Activated T-cell treated with anti-CD3 and anti-CD28 coated beads, Interleukin-2, amount 50 U/mL, for 48 hours (primary cell): ENCODE measurements at places on chromosomes 2 and 18.

DNA sequence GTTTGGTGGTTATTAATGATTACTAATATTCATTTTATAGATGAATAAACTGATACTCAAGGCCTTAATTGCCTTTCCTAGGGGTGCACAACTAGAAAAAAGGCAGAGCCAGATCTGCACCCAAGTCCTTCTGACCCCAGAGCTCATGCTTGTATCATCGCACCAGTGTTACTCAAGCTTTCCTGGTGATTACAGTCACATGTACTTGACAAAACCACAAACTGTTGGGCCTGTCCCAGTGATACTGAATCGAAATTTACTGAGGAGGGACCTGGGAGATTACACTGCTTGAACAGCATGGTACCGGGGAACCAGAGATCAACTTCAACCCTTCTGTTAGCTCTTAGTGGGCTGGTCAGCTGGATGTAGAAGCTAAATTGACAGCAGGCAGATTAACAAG is 33.7 kb downstream of the FASTKD2 start:
- no peak for DNase-seq

- no peak for DNase-seq
These were observed 142.3 kb downstream of the PIGN start for GRCh38 chr18:62044490-62045000.

DNA sequence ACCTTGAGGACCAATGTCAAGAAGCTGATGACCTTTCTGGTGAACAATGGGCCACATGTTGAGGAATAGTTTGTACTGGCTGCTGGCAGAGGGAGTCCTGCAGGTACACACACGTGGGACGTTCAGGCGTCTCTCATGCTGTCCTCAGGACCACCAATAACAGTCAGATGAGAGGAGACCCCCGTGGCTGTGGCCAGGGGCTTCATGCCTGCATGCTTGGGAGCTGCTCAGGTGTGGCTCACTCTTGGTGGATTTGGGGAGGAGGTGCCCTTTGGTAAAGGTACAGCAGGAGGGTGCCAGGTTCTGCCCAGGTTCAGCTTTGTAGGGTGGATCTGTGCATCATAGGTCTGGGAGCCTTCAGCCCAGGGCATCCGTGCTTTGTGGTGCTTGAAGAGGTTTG is 62.9 kb upstream of the PXDN start:
- no peak for DNase-seq

DNA sequence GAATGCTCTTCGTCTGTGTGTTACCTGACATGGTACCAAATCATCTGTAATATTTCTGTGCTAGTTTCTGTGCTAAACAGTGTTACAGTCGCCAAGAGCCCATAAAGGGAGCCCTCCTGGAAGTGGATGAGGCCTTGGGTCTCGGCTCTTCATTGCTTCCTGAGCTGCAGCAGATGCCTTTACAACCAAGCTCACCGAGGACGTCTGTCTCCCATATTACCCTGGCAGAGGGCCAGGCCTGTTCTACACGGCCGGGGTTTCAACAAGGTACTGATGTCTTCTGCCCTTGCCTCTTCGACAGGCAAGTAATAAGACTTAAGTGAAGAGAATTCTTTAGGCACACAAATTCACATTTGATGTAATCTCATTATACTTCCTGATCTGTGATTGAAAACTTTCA is 16.8 kb downstream of the RPL31 start:
- DNase-seq = no peak

DNA sequence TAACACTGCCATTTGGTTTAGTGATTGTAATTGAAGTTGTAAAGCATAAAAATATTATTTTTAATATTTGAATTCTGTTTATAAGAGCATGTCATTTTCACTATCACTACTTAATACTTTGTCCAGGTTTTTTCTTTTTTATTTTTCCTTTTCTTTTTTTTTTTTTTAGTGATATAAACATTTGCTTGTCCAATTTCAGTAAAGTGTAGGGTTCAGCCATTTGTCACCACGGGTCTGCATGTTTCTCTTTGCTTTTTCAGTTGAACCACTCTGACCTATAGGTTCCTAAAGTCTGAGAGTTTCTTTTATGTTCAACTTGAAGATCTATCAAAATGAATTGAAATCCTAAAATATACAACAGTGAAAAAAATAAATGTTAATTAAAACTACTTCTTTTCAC is 48.5 kb upstream of the SPAG16 start:
- DNase-seq = no peak

DNA sequence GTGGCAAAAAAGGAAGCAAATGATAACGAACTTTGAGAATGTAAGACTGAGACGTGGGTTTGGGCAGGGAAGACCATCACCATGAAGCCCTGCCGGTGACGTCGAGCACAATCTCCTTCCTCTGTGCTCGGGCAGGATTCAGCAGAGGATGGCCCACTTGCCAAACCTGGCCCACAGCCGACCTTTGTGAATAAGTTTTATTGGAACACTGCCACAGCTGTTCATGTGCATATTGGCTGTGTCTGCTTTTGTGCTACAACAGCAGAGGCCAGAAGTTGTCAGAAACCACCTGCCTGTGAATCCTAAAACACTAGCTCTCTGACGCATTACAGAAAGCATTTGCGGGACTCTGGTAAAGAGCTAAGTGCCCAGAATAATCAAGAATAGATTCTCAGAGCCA is 223.9 kb downstream of the MYT1L start:
- no peak for DNase-seq

GRCh38 chr18:56127322-56128099 is 510.9 kb downstream of the TXNL1 start:
- DNase-seq = no peak

- DNase-seq = no peak
These were observed 43.8 kb upstream of the CYP26B1 start for GRCh38 chr2:72191441-72191840.
